ENCODE measurements at places on chromosomes 16 and 17.

DNA sequence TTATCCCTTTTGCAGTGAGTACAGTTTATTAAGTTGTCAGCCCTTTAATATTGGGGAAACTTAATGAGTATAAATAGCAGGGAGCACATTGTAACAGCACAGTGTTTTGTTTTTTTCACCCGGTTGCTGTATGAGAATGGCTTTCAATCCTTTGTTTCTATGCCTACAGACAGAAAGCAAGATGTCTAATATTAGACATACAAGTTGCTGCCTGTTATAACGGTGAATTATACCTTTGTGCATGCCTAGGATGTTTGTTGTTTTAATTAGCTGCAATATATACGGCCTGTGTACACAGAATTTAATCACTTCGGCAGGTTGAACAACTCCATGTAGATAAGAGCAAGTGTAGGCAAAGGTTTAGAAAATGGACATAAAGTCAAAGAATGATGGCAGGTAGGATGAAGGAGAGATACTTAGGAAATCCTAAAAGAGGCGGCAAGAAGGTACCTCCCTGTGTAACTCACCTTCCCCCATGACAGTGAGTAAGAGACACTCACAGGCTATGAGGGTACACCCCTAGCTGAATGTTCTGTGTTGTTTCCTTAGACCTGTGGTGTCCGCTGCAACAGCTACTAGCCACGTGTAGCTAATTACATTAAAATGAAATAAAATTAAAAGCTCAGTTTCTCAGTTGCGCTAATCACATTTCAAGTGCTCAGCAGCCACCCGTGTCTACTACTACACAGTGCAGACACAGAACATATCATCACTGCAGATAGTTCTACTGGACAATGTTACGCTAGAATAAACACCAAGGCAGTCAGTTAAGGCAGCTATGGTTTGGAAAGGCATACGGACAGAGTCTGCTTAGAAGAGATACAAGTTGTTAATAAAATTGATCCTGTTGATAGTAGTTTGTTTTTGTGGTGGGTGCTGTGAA, 10.9 kb downstream of the SLC7A6OS start:
- no peak for DNase-seq

DNA sequence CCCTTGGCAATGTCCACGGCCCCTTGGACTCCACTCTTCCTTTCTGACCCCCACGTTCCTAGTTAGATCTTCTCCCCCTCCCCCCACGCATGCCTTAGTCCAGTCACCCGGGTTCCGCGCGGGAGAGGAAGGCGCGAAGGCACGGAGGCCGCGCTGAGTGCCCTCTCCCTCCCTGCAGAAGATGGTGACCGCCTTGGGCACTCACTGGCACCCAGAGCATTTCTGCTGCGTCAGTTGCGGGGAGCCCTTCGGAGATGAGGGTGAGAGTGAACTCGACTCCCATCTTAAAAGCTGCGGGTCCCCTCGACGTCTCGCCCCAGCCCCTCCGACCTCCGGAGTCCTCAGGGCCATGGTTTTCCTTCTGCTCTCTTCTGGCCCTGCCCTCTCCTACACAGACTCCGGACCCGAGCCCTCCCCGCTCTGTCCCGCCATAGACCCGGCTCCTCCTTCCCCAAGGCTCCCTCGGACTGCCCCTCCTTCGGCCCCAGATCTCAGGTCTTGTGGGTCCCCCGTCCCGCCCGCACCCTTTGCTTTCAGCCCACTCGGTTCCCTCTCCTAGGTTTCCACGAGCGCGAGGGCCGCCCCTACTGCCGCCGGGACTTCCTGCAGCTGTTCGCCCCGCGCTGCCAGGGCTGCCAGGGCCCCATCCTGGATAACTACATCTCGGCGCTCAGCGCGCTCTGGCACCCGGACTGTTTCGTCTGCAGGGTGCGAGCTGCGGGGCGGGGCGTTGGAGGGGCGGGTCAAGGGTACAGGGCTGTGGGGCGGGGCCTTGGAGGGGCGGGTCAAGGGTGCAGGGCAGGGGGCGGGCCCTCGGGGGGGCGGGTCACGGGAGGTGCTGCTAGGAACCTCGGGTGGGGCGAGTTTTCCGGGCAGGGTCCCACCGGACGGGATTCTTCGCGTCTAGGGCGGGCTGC, 4.6 kb downstream of the TGFB1I1 start:
- DNase-seq, result peak; percentile 90

- no peak for DNase-seq
These were observed 968.1 kb downstream of the CDH11 start for GRCh38 chr16:64153718-64154117.

GRCh38 chr16:80580109-80580832, 39.5 kb downstream of the DYNLRB2 start:
- DNase-seq, result peak; percentile 61

GRCh38 chr17:63476459-63476853, 405 bp upstream of the ACE start:
- DNase-seq, result peak; percentile 20

- no peak for DNase-seq
These were observed 38.5 kb upstream of the SHISA9 start for GRCh38 chr16:12862941-12863340.

DNA sequence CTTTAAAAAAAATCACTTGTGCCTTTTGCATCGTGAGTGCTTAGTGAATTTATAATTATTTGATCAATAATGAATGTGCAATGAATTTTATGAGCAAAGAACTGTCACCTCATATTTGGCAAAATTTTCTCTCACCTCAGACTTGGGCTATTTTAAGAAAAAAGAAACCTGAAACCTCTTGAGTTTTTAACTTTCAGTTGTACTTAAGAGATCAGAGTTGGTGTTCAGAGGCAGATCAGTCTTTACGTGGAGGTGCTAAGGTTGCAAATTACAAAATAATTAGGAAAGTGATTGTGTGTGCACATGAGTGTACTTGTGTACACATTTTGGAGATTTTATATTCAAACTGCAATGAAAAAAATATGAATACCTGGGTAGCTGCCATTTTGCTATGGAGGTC, 218.7 kb upstream of the RBFOX1 start:
- DNase-seq, result no peak

DNA sequence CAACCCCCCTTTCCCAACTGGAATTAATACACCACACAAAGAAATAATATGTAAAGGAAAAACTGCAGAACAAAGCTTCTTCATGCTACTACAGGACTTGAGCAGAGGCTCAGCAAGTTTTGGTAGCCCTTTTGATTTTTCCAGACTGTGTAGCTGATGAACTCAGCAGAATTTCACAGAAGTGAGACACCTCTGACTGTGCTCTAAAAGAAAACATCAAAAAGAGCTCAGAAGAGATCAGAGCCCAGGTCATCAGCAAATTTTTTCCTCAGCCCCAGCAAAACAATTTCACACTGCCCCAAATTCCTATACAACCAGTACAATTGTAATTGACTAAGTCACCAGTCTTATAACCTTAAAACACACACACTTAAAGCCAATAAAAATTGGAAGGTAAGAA, 38.0 kb downstream of the TTC19 start:
- no peak for DNase-seq

- no peak for DNase-seq
These were observed 88.5 kb upstream of the HNF1B start for GRCh38 chr17:37833237-37833859.

- no peak for DNase-seq
These were observed 20.3 kb downstream of the GGA3 start for GRCh38 chr17:75241143-75241430.

All from activated naive CD8-positive, alpha-beta T cell treated with anti-CD3 and anti-CD28 coated beads, Interleukin-2, amount 50 U/mL, for 24 hours (primary cell).